ENCODE measurements at places on chromosomes 6 and 20.

DNA sequence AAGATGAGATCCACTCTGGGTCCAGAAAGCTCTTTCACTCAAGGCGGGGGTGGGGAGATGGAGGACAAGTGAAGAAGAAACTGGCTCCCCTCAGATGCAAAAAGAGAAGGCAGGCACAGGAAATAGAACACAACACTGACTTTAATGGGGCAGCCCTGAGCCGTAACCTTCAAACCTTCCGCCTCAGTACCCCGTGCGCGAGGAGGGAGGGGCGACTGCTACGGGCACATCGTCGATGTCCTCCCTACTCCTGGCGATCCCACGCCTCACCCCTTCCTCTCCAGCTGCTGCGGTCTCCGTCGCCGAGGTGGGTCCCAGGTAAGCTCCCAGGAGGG, 3.9 kb downstream of the SPEF1 start:
- no peak for DNase-seq

GRCh38 chr6:158011980-158012566, 30.4 kb downstream of the SYNJ2 start:
- DNase-seq: no peak

GRCh38 chr6:110566346-110567125, 90.1 kb upstream of the SLC22A16 start:
- no peak for DNase-seq

- no peak for DNase-seq
Measured at GRCh38 chr6:134097114-134097707, 44.8 kb upstream of the SLC2A12 start.

DNA sequence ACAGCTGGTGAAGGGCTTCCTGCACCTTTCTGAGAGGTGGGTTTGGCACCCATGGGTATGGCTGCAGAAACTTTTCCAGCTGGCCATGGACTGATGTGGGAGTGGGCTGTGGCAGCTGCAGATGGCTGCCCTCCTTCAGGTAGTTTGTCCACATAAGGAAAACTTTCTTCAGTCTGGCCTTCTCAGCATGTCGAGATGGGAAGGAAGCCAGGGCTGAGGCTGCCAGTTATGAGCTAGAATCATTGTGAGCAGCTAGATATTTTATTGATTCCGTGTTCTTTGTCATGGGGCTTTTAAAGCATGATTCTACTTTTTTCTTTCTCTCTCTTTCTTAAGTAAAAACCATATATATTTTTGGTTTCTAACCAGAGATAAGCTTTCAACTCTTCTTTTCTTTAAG, 16.6 kb downstream of the NKX2-4 start:
- no peak for DNase-seq

DNA sequence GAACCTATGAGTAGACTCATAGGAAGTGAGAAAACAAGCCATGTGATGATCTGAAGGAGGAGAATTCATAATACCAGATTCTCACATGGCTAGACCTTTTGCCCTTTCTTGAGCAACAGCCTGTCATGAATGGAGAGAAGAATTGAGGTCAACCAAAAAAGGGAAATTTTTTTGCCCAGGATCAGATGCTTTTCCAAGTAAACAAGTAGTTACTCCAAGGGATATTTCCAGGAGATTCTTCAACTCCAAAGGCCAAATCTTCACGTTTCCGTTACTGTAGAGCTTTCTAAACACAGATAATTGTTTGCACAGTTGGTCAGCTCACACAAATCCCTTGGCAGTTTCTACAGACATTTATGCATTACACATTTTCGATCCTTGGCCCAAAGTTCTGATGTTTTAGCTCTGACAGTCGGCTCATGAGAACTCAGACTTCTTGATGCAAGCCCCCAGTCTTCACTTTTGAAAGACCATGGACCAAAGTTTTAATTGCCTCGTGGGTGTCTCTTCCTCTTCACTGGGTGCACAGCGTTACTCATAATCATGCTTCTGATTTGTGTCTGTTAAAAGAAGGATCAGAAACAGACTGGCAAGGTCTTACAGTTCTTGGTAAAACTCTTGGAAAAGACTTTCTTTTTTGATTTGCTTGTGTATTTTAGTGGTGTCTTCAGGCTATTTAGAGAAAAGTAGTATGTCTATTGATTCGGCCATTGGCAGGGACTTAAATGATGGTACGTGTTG, 115.0 kb downstream of the TSHZ2 start:
- no peak for DNase-seq

DNA sequence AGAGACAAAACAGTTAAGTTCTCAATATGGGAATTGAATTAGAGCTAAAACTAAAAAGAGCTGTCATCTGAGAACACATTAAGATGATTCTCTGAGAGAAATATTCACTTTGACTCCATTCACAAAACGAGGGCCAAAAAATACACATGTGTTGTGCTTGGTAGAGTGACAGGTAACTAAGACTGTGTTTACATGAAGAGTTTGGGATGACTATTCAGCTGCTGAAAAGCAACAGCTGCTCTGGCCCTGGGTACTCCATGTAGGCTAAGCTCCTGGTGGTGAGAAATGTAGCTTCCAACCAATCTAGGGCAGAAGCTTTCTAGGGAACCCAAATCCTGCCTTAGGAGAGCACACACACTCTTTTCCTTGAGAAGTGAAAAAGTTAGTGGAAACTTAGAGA, 184.5 kb downstream of the COL21A1 start:
- DNase-seq: no peak

DNA sequence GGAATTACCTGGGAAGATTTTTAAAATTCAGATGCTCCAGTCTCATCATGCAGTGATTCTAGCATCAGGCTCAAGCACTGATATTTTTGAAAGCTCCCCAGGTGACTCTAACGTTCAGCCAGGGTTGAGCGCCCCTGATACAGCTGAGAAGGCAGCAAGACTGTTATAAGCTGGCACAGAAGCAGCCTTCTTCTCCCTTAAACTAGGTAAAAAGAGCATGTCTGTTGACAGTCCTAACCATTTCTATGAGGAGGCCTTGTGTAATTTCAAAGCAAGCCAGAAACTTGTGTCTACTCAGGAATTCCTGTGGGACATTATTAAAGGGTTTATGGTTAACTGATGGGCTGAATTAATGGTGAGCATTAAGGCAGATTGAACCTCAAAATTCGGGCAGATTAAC, 141.9 kb downstream of the PDE7B start:
- DNase-seq: no peak

DNA sequence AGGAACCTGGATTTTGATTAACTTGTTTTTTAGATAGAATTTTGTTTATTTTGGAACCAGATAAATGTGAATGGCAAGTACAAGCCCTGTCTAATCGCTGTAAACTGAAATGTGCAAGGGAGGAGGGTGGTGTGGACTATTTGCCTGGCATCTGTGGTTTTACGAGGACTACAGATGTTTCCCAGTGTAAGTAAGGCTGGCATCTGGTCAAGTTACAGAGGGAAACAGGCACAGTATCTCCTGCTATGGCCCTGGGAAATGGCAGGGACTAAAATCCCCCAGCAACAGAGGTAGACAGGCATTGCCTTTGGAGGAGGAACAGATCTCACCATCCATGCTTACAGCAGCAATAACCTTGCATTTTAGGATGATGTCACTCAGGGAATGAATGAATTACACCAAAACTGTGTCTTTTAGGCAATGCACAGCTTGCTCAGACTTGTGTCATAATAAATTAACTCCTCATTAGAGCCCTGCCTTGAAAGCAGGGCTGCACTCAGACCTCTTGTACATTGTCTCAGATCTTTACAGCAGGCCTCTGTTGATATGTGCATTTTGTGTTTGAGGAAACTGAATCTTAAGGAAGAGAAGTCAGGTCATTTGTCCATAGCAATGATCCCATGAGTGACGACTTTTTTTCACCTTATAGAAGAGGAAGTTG, 96.2 kb downstream of the TCP11 start:
- no peak for DNase-seq

GRCh38 chr6:121633309-121633708, 197.9 kb downstream of the GJA1 start:
- no peak for DNase-seq

- DNase-seq: no peak
Measured at GRCh38 chr20:38843346-38843745, 37.8 kb downstream of the PPP1R16B start.

DNA sequence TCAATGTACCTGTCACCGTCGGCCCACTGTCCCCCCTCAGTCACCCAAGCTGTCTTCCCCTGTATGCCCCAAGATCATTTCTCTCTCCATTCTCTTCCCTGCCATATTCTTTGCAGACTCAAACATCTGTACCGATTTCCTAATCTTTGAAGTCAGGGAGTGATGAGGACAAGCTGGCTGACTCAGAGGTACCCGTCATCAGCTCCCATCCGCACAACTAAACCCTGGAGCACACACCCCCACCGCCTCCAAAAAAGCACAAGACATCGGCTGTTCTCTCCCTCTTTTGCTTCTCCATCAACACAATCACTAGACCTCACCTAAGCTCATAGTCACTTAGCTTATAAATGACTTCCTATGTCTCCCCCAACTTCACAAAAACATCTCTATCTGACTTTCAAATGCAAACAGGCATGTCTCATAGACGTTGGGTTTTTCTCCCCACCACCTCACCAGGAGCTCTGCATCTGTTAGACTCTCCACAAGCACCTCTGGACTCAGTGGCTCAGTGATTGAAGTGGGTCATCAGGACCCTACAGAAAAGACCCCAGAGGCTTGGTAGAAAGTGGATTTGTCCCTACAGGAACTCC, 11.5 kb upstream of the NFATC2 start:
- DNase-seq: no peak

- no peak for DNase-seq
Measured at GRCh38 chr6:156901309-156902019, 124.3 kb downstream of the ARID1B start.

DNA sequence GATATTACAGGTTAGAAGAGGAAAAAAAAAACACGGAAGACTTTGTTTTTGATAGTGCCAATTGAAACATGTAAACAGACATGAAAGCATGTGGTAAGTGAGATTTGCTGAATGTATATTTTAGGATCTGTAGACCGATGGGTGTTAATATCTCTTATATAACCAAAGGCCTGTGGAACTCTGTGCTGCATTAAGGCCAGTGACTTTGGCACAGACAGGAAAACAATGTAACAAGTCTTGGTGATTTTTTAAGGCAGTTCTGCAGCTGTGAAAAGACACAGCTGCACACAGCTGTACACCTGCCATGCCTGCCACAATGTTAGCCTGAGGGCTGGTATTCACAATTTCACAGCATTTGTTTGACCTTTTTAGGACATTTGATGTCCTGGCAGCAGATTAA, 6.1 kb downstream of the SOBP start:
- DNase-seq: no peak
